ENCODE measurements at places on chromosomes 1 and 21. TPM values are rescaled to one million over a fixed set of nuclear protein-coding genes. Genes with fewer than 3 reads are reported as not detected.

GRCh38 chr1:50305808-50306207, 117.4 kb downstream of the DMRTA2 start:
- DNase-seq, result no peak

RYR2 gene
- total RNA-seq, result 0.05 TPM

HSD11B1 gene
- 5.7 TPM for total RNA-seq

PLPPR4 gene
- total RNA-seq, result not detected

VPS45 gene
- total RNA-seq, result 20.6 TPM

DNA sequence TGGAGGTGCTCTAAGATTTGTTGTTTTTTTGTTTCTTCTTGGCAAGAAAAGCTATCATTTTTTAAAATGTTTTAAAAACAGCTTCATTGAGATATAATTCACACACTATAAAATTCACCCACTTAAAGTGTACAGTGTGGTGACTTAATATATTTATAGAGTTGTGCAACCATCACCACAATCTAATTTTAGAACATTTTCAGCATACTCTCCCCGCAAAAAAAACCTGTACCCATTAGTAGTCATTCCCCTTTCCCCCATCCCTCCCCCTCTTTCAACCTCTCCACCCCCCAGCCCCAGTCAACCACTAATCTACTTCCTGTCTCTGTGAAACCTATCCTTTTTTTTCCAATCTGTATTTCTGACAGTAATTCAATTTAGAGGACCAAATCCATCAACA, 30.6 kb downstream of the ZC3H11B start:
- no peak for DNase-seq

DNA sequence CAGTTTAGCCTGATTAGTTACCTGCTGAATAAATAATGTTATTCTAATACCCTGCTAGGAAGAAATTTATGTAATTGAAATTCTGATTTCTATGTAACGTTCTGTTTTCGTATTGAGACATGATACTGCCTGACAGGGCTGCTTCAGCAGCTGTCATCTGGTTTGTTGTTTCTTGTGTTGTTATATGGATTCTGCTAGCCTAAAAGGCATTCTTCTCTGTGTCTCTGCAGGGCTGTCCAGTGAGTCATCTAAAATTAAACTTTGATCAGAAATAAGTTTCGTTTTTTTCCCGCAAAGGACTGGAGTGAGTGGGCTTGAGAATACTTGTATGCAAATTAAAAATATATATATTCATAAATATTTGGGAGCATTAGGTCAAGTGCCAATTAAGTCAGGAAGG, 93.0 kb downstream of the DYRK1A start:
- DNase-seq, result no peak

DNA sequence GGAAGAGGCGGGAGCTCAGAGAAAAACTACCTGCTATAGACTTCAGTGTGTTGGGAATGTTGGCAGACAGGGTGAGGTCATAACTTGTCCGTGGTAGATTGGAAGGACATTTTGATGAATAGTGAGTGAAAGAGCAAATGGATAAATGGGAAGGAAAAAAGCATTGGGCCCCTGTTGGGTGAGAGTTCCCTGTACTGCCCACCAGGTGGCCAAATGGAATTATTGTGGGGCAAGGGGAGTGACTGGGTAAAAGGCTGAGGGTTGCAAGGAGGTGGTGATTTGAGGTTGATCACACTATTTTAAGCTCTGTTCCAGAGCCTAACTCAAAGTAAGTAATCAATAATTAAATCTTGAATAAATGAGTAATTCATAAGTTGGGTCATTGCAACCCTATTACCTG, 60.4 kb downstream of the MRPS6 start:
- DNase-seq, result no peak

ITLN2 gene
- not detected for total RNA-seq

GRCh38 chr1:74504125-74504932, 8.1 kb downstream of the LRRC53 start:
- DNase-seq, result peak; percentile 68

DNA sequence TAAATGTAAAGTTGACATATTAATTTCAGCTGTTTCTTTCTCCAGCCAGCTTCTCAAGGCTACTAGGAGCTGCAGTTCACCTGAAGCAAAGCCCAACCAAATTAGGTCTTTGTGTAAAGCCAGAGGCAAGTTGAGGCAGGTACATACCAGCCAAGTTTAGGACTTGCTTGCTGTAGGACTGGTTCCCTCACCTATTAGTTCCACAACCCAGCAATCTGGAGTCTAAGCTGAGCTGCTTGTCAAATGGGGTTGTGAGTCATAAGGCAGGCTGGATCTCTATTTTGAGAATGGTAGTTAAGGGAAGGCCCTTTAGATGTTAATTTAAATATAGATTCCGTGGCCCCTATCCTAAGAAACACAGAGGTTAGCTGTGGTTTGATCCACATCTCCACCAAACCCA, 7.6 kb upstream of the FLG2 start:
- DNase-seq, result no peak

Measured in activated CD4-positive, alpha-beta T cell treated with anti-CD3 and anti-CD28 coated beads for 36 hours (primary cell).